Stimulated activated CD8-positive, alpha-beta memory T cell treated with anti-CD3 and anti-CD28 coated beads, Interleukin-7, amount 100 ng/mL, for 1 hour (primary cell): ENCODE measurements at places on chromosomes 7 and 10.

DNA sequence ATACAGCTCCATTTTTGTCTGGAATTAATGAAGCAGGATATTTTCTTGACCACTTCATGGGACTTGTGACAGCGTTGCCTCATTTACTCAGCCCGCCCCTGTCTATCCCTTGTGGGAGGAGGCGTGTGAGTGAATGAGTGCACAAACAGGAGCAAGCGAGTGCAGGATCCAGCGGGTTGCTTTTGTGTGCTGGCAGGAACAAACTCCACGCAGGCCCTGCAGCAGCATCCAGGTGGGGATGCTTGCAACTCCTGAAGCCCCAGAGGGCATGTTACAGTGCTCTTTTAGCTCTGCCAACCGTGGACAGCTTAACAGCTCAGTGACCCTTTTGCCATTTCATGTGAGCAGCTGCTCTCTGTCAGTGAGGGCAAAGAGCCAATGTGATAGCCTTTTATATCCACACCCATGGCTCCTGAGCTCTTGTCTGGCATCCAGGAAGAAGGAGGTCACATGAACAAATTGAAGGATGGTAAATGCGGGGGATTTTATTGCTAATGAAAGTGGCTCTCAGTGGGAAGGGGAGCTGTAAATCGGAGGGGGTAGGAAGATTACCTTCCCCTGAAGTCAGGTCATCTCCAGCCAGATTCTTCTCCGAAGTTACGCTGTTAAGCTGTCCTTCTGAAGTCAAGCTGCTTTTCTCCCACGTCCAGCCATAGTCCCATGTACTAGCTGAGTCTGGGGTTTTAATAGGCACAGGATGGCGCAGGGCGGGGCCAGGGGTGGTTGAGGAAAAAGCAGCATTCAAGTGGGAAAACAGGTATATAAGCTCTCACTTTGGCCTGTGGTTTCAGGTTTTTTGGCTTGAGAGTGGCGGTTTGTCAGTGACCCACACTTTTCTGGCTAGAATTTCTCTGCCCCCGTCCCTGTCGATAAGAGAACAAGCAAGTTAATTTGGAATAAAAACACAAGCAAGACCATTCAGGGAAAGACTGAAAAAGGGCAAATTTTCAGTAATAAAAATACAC, 714.7 kb upstream of the MBL2 start:
- DNase-seq, result no peak

DNA sequence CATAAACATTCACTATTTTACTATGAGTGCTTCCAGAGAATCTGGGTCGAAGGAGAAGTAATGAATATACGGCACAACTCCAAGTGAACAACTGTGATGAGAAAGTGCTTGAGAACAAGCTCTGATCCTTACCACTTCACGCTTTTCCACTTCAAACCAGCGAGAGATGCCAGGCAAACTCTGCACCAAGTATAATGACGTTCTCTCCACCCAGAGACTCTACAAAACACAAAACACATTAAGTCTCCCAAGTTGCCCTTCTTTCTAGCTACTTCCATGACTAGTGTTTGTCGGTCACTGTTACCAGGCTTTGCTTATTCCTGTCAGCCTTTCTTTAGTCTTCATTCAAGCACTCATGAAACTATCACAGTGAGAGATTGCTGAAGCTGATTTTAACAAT, 193.1 kb upstream of the IMMP2L start:
- DNase-seq, result no peak

GRCh38 chr7:50710441-50711154, 72.1 kb downstream of the GRB10 start:
- no peak for DNase-seq

DNA sequence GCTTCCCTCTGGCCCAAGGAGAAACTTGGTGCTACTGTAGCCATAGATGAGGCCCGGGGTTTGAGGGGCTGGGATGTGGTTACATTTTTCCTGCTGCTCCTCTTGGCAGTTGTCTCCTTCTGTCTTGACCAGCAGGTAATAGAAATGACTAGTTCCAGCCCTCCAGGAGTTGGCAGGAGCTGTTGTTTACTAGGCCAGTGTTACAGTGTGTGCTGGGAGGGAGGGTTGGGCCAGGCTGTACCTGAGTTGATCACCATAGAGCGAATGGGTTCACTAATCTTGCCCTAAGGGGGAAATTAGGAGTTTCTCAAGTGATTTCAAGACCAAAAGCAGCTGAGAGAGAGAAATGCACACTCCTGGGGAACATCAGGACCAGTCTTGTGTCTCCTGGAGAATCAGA, 34.9 kb downstream of the PAX2 start:
- no peak for DNase-seq

GRCh38 chr10:100282907-100283306, 3.6 kb downstream of the BLOC1S2 start:
- DNase-seq, result no peak

DNA sequence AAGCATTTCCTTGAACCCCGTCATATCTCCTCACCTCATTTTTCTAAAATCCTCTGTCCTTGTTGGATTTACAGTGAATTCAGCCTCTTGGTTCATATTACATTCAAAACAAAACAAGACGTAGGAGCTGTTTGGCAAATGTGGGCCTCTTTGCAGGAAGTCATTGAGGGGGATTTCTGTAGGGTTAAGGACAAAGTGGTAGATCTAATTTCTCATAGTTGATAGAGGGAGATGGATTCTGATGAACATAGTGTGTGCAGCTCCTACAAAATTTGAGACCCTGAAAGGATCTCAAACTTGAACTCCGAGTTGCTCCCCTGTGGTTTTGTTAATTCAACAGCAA, 682 bp downstream of the TBXAS1 start:
- no peak for DNase-seq

DNA sequence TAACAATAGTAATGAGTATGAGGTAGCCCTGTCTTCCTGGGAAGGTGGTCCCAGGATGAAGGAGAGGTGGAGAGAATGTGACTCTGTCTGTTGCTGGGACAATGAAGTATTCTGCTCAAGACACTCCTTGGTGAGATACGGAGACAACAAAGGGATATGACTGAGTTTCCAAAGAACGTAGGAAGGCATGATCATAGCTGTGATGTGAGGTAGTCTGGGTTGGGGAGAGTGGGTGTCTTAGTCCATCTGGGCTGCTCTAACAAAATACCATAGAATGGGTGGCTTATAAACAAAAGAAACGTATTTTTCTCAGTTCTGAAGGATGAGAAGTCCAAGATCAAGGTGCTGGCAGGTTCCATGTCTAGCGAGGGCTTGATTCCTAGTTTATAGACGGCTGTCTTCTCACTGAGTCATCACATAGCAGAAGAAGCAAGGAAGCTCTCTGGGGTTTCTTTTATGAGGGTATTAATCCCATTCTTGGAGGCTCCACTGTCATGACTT, 84.9 kb upstream of the RHOBTB1 start:
- DNase-seq, result no peak

DNA sequence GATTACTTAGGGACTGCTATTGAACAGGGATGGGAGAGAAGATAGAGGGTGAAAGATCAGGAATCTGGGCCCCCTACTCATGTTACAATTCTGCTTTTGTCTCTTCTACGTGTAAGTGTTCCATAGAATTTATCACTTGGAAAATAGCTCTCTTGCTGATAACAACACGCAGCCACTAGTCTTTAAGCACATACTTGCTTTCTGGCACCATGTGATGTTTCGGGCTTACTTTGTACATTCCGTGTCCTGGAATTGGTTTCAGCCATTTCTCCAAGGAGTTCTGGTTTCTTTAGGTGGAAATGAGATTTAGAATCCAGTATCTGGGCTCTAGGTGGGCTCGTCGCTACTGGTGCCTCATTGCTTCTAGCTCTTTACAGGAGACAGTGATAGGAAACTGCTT, 59.7 kb downstream of the TFAM start:
- no peak for DNase-seq

DNA sequence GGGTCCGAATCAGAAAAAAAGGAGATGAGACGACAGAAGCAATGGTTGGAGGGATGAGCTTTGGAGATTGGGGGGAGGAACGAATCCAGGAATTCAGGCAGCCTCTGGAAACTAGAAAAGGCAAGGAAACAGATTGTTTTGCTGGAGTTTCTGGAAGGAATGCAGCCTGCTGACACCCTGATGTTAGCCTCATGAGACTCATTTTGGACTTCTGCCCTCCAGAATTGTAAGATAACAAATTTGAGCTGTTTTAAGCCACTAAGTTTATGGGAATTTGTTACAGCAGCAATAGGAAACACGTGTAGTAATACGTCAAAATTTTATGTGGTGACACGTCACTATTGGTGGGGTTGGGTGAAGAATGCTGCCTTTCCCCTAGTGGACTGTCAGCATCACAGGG, 25.6 kb upstream of the NPS start:
- DNase-seq, result no peak
